ENCODE measurements at places on chromosomes 1 and 21.

GRCh38 chr1:112502826-112503225 is 5.9 kb upstream of the WNT2B start:
- no peak for DNase-seq

GRCh38 chr1:5647234-5647633 is 345.0 kb downstream of the NPHP4 start:
- no peak for DNase-seq

DNA sequence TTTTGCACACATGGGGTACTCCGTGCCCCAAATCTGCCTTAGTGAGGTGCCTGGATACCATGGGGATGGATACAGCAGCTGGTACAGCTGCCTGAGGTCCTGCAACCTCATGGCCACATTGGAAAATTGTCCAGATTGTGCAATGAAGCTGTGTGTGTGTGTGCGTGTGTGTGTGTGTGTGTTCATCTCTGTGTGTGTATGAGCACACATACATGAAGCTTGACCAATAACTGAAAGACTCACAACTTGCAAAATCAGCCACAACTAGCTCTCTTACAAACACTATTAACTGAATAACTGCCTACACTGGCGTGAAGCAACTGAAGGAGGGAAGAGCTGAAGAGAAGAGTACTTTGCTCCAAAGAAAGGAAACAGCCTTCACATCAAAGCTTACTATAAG is 78.1 kb downstream of the ERG start:
- DNase-seq = no peak

DNA sequence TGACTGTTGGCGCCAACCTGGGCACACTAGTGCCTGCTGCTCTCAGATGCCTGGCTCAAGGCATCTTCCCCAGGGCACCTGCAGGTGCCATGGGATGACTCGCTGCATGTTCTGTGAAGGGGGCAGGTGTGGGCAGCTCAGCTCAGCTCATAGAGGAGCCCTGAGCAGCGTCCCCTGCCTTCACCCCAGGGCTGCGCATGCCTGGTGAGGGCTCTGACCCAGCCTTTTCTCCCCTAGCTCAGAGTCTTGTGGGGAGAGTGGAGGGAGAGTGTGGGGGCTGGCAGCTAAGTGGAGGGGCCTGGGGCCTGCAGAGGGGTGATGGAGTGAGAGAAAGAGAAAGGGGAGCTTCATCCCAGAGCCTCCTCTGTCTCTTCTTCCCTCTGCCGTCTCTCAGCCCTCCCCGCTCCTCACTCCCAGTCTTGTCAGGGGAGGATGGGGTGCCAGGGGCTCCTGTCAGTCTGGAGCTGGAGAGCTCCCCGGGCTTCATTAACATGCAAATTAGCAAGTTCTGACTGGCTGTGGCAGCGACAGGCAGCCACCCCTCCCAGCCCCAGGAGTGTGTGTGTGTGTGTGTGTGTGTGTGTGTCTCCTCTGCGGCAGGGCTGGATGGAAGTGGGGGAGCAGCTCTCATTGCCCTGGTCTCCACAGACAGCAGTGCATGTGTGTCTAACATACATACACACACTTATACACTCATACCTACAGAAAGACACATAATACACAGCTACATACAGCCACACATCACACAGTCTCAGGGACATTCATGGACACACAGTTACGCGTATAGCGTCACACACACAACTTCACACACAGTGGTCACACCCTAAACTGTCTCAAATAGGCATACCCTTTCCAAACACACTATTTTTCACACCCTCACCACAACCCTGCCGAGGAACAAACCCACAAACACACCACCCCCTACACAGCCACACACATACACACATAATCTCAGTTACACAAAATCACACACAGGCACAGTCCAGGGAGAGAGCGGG is 34.0 kb downstream of the FOXO6 start:
- DNase-seq = no peak

DNA sequence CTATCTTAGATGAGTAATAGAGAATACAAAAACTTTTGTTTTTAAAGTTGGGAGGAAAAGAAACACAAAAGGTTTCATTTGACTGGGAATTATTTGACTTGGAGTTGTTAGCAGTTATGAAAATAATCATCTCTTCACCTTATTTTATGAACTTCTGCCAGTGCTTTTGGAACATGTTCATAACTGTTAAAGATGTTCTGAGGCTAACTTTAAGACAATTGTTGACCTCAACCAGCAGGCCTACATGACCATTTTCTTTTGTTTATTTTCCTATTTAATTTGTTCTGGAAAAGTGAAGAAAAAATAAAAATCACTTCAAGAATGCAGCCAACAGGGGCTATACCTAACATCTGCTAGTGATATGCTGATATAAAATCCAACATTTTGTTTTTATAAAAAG is 37.4 kb downstream of the JAM2 start:
- DNase-seq = no peak

DNA sequence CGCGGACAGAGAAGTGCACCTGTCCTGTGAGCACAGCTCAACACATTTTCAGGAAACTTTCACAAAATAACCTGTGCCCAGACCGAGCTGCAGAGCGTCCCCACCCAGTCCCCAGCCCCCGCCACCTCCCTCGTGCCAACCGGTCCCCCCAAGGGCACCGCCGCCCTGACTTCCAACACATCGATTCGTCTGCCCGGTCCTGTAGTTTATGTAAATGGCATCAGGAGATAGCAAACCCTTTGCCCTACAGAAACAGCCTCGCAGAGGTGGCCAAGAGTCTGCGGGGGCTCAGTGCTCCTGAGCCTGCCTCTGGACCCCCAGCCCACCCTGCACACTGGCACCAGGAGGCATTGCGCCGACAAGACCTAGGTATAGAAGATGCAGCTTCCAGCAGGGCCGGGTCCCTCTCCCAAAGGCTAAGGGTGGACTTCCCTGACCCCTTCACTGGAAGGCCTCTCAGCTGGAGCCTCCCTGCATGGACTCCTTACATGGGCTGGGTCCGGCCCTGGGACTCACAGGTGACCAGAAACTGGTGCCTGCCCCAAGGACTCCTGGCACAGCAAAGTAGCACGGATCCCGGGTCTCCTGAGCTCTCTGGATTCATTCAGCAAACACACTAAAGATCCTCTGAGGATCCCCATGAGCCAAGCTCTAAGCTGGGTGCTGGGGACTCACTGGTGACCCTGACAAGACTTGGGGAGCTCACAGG is 6.6 kb upstream of the PLEKHG5 start:
- no peak for DNase-seq

GRCh38 chr1:185453496-185454192 is 136.6 kb upstream of the IVNS1ABP start:
- no peak for DNase-seq

- no peak for DNase-seq
Measured at GRCh38 chr1:235878082-235878811, 11.5 kb upstream of the LYST start.

GRCh38 chr1:91123773-91124172 is 101.9 kb upstream of the ZNF644 start:
- no peak for DNase-seq

GRCh38 chr1:180937012-180937372 is 24.3 kb downstream of the KIAA1614 start:
- DNase-seq = no peak
